ENCODE measurements at places on chromosomes 16 and 17.

DNA sequence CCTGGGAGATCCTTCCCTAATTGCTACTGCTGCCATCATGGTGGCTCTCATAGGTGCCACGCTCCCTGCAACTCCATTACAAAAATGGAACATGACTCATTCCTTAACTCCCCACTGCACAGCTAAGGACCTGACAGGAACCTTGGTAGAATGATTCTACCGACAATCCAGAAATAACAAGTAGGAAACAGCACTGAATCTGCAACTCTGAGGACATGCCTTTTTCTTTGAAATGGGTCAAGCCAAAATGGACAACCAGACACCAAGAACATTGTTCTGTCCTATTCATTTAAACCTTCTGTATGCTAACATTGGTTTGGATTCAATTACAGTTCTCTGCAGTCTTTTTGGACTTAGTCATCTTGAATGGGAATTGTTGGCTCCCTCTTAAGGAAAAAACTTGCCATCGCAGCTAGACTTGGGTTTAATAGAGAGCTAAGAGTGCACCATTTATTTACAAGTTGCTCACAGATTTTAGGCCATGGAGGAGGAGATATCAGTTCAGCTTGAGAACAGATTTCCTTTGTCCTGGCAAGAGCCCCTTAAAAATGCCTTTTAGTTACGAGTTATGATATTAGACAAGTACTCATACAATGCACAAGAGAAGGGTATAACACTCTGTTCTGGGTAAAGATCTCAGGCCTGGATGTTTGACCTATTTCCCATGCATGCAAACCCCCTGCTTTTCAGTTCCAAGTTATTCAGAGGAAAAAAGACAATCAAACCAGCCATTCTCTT lies 20.9 kb upstream of the NSRP1 start:
- peak; percentile 11 for DNase-seq

DNA sequence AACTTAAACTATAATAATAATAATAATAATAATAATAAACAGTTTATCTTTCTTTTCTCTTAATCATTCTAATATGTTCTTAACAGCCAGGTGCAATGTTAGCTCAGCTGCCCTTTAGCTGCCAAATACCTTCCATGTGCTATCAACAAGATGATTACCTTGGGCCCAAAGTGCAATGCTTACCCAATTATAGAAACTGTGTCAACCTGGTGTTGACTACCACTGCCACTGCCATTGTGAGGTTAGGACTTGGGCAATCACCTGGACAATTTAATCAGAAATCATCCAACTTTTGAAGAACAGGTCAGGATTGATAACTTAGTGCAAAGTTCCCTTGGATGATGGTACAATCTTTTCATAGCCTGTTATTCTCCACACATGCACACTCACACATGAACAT lies 371.8 kb upstream of the SALL1 start:
- no peak for DNase-seq

DNA sequence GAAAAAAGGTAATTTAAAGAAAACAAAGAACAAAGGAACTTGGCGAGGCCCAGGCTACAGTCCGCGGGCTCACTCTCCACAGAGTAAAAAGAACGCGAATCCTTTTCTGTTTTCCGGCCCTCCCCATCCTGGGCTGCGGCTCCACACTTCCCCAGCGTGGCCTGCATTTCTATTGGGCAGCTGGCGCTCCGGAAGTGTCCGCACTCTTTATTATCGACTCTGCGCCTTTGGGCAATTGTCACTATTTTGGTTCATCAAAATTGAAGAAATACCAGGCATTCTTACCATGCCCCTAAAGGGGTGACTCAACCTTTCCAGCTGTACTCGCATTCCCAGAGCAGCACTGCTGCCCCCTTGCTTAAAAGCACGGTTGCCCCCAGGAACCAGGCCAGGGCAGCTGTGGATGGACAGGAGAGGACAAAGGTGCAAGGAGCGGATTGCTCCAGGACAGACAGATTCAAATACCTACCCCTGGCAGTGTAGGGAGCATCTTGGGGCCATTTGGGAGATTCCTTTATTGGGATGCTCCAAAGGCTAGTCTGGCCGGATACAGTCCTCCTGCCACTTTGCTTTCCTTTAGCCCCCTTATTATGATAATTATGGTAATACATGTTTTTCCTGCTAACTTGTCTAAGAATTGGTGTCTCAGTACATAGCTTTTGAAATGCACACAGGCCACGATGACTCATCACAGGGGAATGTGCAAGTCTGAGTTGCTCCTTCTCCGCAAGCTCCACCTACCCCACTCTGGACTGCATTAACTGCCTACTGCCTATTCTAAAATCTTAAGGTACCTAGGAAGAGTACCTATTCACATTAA lies 985 bp upstream of the SLFN12 start:
- peak; percentile 58 for DNase-seq

DNA sequence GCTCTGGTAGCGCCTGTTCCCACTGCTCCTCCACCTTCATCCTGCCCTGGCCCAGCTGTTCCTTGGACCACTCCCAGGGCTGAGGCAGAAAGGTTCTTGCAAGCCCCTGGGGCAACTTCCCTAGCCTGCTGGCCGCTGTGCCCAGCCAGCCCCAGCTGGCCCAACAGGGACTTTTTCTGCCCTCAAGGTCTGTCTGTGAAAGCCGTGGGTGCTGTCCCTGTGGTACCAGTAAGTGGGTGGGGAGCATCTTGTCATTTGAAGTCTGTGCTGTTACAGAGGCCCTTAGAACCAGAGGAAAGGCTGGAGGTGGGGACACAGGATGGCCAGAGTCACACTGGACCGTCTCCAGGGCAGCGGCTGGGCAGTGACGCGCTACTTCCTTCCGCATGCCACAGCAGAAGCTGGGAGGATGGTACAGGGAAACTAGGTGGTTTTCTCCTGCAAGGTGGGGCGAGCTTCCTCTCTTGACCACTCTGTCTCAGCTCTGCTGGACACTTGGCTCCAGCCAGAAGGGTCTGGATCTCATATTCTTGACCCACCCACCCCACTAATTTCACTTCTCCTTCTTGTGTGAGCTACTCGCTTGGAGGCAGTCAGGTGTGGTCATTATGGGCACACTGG lies 87.8 kb downstream of the PLCG2 start:
- DNase-seq = no peak

DNA sequence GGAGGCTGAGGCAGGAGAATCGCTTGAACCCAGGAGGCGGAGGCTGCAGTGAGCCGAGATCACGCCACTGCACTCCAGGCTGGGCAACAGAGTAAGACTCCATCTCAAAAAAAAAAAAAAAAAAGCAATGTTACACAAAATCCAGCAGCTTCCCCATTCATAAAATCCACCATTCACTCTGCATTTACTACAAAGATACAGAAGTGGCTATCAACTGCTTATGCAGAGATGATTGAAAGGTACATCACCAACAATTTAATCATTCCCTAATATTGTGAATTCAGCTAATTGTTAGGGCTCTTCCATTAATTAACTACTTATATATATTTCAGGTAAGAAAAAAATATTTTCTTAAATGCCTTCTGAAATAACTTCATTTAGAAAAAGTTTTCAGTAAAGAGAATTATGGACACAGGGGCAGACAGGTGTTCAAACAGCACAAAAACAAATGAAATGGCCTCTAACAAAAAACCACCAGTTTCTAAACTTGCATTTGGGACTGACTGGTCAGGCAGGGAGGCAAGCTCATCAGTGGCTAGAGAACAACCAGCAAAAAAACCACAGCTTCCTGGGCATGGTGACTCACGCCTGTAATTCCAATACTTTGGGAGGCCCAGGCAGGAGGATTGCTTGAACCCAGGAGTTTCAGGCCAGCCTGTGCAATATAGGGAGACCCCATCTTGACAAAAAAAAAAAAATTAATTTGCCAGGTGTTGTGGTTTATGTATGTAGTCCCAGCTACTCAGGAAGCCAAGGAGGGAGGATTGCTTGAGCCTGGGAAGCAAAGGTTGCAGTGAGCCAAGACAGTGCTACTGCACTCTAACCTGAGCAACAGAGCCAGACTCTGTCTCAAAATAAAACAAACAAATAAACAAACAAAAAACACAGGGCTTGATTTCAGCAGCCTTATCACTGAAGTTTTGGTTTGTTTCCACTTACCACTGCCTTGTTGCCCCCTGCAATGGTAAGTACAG lies 26.3 kb downstream of the ERN1 start:
- no peak for DNase-seq

DNA sequence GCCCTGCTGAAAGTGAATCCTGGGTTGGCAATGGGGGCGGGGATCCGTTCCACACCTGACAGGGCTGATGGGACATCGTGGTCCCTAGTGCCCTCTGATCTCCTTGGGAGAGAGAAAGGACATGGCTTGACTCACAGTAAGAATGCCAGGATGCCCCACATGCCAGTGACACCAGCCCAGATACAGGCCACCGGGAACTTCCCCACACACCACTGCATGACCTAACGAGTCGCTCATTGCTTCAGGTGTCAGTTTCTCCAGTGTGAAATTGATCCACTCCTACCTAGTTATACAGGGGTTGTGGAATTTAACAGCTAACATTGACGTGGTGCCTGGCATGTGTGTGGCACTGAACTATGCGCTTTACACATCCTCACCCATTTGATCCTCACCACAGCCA lies 7.5 kb downstream of the CD300LG start:
- DNase-seq = no peak

Measured in CD4-positive, alpha-beta T cell treated with Interleukin-12 subunit alpha and Interleukin-12 subunit beta, for 1 hour (primary cell).